ENCODE measurements at places on chromosomes 6 and 20.
A peak's percentile ranks its signal among the peaks of the same experiment; 100 is the strongest.

DNA sequence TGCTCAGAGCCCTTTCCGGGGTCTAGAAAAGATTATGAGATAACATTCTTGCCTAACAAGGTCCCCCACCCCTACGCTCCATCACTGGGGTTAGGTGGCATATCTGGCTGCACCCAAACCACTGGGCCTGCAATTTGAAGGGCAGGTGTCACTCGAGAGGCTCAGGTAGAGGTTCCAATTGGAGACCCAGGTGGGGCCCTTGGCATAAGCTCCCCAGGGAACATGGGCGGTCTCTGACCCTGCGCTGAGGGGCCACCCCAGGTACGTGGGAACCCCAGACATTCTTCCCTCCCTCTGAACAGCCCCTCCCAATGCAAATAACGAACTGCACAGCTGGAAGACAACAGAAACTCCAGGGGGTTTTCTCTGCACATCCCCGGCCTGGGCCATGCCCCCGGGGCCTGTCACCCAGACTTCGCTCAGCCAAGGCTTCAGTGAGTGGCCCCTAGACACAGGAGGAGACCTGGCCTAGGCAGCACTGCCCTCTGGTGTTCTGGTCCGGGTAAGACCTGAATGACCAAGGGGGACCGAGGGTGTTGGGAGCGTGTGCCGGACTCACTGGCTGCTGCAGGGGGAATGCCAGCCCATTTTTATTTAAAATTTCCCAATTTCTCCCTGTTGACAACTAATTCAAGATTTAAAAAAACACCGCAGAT lies 47.5 kb downstream of the DSTN start:
- peak; percentile 9 for DNase-seq

GRCh38 chr6:82894653-82895259 lies 170.9 kb downstream of the UBE3D start:
- no peak for DNase-seq

- DNase-seq, result no peak
Observed at GRCh38 chr6:113696960-113697359, 160.2 kb upstream of the MARCKS start.

GRCh38 chr6:143759666-143760065 lies 81.9 kb downstream of the PHACTR2 start:
- no peak for DNase-seq

GRCh38 chr6:147538821-147539220 lies 30.3 kb downstream of the SAMD5 start:
- no peak for DNase-seq

DNA sequence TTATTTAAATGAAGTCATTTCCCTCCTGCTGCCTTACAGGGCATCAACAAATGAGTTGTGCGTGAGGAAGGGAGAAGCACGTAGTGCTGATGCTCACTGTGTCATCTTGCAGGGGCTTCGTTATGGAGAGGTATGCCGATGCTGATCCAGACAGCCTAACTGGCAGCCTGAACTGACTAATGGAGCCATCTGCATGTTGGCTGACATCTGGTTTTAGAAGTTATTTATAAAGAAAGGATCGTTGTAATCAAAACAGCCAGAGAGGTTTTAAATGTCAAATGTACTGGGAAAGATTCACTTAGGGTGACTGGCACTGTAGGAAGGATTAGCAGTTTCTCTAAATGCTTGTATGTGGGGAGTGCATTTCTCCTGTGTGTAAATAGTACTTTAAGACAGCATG lies 54.6 kb downstream of the FARS2 start:
- no peak for DNase-seq

DNA sequence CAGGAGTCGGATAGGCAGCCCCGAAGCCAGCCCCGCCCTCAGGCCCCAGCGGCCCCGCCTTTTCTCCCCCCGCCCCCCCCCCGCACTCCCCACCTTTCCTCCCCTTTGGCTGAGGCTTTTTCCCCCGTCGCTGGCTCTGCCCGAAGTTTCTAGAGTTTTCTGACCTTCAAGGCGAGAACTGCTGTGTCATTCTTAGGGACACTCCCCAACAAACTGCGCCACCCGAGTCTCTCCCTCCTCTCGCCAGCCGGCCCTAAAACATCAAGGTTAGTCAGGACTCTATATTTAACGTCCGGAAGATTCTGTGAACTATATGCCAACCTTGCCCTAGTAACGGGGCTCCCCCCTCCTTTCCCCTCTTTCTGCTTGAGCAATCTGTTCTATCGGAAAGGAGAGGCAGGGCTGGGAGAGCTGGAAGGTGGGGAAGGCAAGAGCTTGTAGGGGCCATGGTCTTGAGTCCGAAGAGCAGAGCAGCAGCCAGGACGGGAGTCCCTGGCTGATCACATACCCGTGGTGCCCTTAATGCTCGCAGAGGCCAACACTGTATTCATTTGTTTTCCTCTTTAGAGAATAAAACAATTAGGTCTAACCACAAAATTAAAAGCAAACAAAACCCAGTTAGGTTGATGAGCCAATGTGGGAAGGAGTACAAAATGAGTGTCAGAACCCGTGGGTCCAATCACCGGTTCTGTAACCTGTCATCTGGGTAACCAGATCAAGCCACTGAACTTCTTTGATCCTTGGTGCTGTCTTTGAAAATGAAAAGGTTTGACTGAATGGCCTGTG lies 5.3 kb upstream of the HSPA1B start:
- no peak for DNase-seq

- DNase-seq, result no peak
Observed at GRCh38 chr6:150200428-150201100, 57.7 kb downstream of the PPP1R14C start.

DNA sequence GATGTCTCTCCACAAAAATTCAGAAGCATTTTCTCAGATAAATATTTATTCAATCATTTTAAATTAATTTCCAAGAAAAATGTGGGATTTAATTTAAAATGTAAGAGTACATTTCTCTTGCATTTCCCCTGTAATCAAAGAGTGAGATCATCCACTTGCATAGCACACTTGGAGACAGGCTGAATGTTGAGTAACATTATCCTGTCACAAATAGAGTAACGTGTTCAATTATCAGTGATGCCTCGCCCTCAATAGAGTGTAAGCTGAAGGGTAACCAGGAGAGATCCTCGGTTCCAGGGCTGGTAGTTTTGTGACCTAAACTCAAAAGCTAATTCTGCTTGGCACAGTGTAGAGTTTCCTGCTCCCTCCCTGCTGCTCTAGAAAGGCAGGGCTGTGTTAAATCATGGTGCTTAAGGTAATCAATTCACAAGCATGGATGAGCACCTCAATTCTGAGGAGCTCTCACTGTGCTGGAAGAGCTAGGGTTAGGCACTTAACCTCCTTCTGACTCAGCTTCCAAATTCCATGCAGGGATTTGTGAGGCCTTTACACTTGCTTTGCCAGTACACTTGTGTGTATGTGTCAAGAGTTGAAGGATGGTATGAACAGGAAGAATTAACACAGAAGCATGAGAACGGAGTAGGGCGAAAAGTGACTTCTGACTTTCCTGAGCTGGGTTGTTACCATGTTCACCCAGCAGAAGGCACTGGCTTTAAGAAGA lies 56.6 kb downstream of the MMUT start:
- DNase-seq, result no peak

DNA sequence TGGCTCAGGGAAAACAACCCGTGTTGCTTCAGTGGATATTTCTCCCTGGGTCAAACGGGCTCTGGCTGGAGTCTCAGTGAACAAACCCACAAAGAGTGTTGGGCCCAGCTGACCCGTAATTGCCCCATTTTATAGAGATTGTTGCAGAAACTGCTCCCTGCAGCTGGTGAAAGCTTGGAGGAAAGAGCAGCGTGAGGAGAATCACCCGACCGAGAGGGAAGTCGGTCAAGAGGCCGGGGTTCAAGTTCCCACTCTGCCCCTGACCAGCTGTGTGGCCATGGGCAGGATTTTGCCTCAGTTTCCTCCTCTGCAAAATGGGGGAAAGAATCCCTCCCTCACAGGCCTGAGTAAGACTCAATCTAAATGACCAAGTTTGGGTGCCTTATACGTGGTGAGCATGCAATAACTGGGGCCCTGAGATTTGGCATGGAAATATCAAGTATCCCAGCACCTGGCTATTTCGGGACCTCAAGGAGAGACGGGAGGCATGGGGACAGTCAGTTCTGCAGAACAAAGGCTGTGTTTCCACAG lies 1.7 kb upstream of the TGM2 start:
- DNase-seq, result no peak

GRCh38 chr6:108113557-108114519 lies 39.3 kb upstream of the OSTM1 start:
- DNase-seq, result no peak

GRCh38 chr6:29516108-29516507 lies 28.4 kb upstream of the MAS1L start:
- DNase-seq, result no peak

- no peak for DNase-seq
Observed at GRCh38 chr6:135853227-135853626, 1.7 kb downstream of the PDE7B start.
